Stimulated activated CD4-positive, alpha-beta T cell treated with anti-CD3 and anti-CD28 coated beads, Interleukin-1b, Interleukin-23, amount 100 ng/mL, for 1 hour (primary cell): ENCODE measurements at places on chromosomes 6 and 20.

GRCh38 chr6:168362276-168362990 is 42.9 kb upstream of the DACT2 start:
- no peak for DNase-seq

GRCh38 chr6:140355476-140355875 is 981.0 kb upstream of the CITED2 start:
- DNase-seq: no peak

- no peak for DNase-seq
Observed at GRCh38 chr6:28489366-28490204, 26.0 kb downstream of the GPX6 start.

- DNase-seq: no peak
Observed at GRCh38 chr6:160258346-160259142, at the start of gene SLC22A2. Gene SLC22A2, minus strand, starts transcription at chr6:160258821. Its CDS starts 64 bp downstream, at chr6:160258757.

DNA sequence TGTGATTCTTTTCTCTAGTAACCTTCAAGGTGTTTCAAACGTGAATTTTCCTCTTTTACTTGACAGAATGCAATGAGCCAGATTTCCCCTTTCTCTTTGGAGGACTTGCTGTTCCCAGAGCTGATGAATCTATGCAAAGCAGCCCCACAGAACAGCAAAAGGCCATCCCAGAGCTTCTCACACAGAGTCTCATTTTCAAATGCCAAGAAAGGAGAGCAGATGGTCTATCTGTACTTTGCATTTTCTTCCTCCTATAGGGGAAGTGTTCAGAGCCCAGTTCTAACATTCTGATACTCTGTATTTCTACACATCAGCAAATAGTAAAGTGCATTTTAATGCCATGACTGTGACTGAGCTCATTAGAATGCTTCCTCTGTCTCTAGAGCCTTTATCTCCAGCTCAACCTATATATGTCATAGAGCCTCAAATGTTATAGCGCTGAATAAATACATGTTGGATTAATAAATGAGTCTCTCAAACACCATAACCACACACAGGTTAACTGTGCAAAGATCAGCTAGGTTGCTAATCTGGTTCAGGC is 81.8 kb upstream of the EYA4 start:
- no peak for DNase-seq

DNA sequence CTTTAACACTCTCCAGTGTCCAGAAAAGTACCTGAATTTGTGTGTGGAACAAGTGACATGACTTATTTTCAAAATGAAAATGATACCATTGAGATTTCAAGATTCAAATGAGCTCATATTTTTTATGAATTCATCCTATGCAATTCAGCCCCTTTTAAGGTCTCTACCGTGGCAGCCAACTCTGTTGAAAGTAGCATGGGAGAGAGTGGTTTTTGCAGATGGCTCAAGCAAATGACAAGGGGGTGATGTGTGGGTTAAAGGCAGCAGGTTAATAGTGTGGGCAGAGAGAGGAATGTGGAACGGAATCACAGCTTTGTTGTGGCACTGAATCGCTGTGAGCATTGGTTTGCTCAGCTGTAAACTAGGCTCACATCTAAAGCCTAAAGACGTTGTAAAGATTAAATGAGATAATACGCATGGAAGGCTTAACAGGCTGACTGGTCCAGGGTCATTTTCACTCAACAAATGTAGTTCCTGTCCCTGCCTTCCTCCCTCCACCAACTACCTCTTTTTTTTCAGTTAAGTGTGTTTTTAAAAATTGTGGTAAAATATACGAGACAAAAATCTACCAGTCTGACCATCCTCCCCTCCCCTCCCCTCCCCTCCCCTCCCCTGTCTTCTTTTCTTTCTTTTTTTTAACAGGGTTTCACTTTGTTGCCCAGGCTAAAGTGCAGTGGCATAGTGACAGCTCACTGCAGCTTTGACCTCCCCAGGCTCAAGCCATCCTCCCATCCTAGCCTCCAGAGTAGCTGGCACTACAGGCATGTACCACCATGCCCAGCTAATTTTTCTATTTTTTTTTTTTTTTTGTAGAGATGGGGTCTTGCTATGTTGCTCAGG is 114.7 kb upstream of the ZNF217 start:
- DNase-seq: peak; percentile 10

- no peak for DNase-seq
Observed at GRCh38 chr6:170444056-170444591, 109.0 kb downstream of the PSMB1 start.

GRCh38 chr20:13274275-13274861 is 53.3 kb downstream of the ISM1 start:
- DNase-seq: no peak

- DNase-seq: no peak
Observed at GRCh38 chr6:150320442-150320841, 48.4 kb upstream of the IYD start.

DNA sequence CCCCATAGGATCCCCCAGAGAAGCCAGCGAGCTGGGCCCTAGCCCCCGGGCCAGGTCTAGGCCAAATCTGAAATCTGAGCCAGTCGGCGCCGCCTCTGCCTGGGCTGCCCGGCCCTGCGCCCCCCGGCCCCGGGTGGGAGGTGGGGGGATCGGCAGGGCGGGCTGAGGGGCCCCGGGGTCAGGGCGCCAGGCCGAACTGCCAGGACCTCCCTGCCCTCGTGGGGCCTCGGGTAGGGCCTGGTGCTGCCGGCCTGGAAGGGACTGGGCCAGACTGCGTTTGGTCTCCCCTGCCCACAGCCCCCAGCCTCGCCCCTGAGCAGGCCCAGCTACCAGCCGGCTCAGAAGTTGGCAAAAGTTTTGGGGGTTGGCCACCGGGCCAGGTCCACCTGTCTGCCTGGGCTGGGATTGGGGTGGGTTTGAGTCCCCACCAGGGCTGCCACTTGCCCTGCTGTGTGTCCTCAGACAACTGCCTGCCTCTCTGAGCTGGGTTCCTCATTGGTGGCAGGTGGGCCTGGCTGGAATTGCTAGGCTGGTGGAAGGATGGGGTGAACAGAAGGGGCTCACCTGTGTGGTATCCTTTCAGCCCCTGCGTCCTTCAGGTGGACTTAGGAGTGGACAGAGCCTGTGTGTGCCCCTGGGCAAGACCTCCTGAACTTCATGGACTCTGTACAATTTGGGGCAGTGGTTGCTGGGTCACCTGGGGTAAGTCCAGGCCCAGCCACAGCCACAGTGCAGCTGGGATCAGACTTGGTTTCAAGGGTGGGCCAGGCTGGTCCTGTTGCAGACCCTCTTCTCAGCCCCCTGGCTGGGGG is 801 bp downstream of the SRC start:
- no peak for DNase-seq

DNA sequence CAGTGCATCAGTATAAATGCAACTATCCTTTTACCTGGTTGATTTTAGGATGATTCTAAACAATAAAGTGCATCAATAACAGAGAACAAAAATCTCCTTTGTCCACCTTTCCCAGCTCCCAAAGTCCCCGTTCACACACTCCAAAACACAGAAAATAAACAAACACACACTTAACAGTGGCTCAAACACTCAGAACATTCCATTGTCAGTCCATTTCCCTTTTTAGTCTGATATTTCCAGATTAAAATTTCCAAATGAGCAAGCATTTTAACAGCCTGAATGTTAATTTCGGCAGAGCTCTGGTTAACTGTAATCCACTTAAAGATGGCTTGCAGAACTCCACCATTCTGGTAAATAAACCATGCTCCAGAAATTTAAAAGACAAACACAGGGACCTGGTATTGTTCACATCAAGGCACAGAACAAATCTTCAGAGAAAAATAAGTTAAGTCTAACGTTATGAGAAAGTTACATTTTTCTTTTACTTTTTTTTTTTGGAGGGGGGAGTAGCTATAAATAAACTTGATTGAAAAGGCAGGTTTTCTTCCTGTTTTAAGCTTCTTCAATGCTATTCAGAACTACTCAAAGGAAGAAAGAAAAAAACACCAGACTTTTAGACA is 100.8 kb downstream of the DST start:
- no peak for DNase-seq

DNA sequence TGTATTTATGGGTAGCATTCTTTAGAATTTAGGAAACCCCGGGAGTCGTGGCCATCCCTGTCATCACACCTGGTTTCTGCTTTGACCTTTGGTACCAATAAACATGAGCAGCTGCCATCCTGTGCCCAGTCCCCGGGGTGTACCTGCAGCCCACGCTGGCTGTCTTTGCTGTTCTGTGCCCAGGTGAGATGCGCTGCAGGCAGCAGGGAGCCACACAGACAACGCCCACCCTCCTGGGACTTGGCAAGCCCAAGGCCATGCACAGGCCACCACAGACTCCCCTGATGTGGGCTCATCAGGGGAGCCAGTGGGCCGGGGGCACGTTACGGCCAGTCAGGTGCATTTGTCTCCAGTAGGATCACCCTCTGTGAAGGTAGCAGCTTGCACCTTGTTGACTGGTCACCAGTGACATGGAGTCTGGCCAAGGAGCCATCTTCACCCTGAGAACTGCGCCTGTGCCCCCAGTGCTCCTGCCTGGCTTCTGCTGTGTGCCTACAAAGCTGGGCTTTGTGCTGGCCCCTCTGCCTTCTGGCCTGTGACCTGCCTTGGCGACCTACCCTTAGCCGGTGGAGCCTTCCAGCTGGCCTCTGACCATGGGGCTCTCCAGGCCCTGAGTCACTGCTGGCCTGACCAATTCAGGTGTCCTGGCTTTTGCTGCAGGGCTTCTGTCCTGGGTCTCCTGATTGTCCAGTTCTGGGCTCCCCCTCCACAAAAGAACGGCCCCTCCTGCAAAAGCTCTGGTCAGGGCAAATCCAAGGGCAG is 14.2 kb upstream of the UNC93A start:
- DNase-seq: no peak

GRCh38 chr6:79665725-79666551 is 34.8 kb downstream of the SH3BGRL2 start:
- DNase-seq: no peak

- no peak for DNase-seq
Observed at GRCh38 chr20:54076259-54076658, 5.9 kb upstream of the BCAS1 start.

GRCh38 chr6:41036186-41036585 is 2.8 kb downstream of the UNC5CL start:
- DNase-seq: no peak

GRCh38 chr20:2210646-2211552 is 84.9 kb upstream of the TGM3 start:
- no peak for DNase-seq

GRCh38 chr20:32532246-32532645 is 52.9 kb downstream of the NOL4L start:
- DNase-seq: no peak

DNA sequence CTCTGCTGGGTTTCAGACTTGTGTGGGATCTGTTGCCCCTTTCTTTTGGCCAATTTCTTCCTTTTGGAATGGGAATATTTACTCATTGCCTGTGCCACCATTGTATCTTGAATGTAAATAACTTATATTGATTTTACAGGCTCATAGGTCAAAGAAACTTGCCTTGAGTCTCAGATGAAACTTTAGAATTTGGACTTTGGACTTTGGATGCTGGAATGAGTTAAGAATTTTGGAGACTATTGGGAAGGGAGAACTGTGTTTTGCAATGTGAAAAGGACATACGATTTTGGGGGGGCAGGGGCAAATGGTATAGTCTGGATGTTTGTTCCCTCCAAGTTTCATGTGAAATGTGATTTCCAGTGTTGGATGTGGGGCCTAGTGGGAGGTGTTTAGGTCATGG is 62.6 kb upstream of the TNFRSF21 start:
- DNase-seq: no peak

GRCh38 chr20:43570496-43570895 is 11.7 kb downstream of the SGK2 start:
- DNase-seq: no peak

DNA sequence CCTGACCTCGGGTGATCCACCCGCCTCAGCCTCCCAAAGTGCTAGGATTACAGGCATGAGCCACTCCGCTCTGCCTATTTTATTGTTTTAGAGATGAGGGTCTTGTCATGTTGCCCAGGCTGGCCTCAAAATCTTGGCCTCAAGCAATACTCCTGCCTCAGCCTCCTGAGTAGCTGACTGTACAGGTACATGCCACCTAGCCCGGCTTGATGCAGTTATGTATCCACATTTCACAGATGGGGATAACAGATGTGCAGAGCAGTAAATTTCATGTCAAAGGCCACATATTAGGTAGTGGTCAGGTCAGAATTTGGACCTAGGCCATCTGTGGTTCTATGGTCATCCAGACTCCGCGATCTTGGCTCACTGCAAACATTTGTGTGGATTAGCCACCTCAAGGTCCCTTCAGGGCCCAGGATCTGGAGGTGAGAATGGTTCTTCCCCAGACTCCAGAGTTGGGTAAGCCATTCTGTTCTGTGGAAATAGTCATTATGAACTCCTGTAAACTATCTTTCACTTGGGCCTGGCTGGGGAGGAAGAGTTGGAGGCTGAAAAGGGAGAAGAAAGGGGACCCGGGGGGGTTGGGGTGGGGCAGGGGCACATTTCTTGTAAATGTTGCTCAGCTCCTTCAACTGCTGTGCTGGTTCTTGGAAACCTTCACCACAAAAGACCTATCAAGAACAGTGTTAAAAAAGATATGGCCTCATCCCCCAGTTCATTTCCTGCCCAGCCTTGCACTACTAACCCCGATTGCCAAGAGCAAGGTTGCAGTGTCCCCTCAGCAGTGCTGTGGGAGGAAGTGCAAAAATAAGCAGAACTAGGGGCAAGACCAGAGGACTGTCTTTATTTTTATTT is 13.0 kb downstream of the PIM1 start:
- DNase-seq: no peak

DNA sequence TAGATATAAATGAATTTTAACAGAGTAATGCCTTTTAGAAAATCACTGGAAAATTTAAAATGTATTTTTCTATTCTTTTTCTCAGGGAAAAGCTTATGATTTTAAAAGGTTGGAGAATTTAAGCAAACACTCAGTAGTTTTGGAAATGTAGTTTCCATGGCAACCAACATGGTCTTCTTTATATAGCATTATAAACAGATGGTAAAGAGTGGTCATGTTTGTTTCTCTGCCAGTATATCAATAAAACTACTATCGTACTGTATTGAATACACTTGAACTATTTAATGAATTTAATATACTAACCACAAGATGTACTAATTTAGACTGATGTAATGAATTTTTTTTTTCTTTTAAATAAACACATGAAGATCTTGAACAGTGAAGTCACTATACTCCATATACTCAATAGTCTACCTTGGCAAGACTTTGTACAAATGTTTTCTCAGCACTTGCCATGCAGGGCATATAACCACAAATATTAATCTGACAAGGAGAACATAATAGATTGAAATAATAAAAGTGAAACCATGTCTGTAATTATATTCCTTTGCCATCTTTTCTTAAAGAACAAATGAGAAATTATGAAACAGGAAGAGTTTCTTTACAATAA is 105.5 kb downstream of the PDSS2 start:
- no peak for DNase-seq
